ENCODE measurements at places on chromosomes 13 and 19.

- DNase-seq: no peak
These were observed 16.6 kb downstream of the PLK5 start for GRCh38 chr19:1540365-1540925.

- DNase-seq: no peak
These were observed 2.5 kb downstream of the HAUS5 start for GRCh38 chr19:35615036-35615435.

DNA sequence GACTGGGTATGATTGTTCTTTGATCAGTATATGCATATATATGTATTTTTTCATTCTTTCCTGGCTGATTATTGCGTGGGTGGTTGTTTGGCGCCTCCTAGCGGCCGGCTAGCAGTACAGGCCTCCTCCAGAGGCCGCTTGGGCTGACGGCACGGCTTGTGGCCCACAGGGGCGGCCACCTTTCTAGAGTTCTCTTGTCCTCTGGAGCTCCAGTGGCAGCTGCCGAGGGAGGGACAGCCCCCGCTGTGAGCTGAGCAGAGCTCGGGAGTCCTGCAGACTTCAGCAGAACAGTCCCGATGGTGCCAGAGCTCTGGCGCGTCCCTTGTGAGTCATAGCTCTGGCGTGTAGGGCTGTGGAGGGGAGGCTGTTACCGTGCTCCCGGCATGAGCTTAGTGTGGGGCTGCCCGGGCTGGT, 22.5 kb upstream of the ZNF429 start:
- DNase-seq: no peak

DNA sequence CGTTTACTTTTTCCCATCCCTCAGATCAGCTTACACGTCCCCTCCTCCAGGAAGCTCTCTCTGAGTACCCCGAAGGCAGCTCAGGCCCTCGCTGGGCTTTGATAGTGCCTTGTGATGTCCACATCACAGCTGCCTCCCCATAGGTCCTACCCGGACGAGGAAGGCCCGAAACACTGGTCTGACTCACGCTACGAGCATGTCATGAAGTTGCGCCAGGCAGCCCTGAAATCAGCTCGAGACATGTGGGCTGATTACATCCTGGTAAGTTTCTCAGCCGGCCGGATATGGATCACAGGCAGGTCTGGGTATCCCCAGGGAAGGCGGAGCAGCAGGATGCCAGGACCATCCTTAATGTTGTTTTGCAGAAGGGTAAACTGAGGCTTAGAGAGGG, 4.8 kb downstream of the COLGALT1 start:
- DNase-seq: no peak

- DNase-seq: no peak
These were observed at the start of gene OLFM2 for GRCh38 chr19:9936326-9937000. TSS of gene OLFM2 (minus strand) at chr19:9936515. CDS start at chr19:9936366, 149 bp downstream.

DNA sequence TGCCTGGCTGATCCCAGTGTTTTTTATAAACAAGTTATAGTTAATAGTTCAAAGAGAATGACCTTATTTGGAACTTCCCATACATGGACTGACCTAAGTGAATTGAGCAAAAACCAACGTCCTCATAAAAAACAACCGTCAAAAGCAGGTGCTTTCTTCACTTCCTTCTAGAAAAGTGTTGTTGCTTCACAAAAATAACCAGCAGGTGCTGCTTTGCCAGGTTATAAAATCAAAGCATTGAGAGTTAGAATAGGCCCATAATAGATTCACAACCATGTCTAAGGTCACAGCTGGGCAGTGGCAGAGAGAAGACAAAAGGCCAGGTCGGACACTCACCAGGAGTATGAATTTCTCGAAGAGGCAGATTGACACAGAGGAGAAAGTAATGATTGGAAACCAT, 9.5 kb downstream of the RUBCNL start:
- no peak for DNase-seq

- no peak for DNase-seq
These were observed 168.6 kb downstream of the ZNF536 start for GRCh38 chr19:30540761-30541160.

- DNase-seq: no peak
These were observed 54.7 kb downstream of the ZNF787 start for GRCh38 chr19:56066152-56067023.

- DNase-seq: no peak
These were observed 92.2 kb downstream of the SLC7A1 start for GRCh38 chr13:29503041-29503837.

DNA sequence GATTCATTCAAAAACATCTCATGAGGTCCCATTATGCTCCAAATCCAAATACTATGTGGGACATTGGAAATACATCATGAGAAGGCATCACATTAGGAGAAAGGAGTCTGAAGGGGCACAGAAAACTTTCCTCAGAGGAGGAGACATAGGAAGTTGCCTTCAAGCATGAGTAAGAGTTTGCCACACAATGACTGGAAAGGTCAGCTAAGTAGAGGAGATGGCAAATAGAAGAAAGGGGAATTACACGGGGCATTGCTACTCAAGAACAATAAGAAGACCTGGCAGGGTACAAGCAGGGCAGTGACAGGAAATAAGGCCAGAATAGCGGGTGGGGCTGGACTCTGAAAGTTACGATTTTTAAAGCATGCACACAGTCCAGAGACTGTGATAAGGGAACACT, 231.6 kb downstream of the SPRY2 start:
- no peak for DNase-seq

DNA sequence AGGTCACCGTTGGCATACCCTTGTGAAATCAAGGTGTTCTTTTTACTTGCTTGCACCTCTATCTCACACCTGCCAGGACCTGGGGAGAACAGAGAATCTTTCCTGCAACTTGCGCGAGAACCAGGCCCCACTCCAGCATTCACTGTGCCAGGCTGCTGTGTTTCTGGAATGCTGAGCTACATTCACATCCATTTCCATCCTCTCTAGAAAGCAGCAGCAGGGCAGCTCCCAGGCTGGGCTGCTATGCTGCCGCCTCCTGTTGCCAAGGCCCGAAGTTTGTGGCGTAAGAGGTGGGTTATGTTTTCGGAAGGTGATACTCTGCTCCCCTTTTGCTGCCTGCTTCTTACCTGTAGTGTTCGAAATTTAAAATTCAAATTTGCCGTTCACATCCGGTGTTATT, 464.1 kb downstream of the KLF5 start:
- no peak for DNase-seq

DNA sequence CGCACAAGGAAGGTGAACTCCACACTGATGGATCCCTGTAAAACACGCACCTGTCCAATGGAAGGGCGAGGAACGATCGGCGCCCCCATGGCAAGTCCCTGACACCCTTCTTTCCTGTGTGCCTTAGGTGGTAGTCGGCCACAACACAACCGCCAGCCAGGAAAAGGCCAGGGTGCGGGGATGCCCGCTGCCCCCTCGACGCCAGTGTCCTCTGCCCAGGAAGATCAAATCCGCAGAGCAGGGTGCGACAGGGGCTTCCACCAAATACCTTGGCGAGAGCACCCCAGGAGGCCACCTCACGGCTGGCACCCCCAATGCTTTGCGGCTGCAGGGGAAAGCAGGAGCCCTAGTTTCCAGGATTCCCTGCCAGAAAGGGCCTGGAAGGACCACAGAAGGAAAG, 91.2 kb downstream of the ZNF254 start:
- DNase-seq: no peak

- DNase-seq: no peak
These were observed 706 bp downstream of the SERP2 start for GRCh38 chr13:44374348-44374712.

Measured in esophagus squamous epithelium (tissue), 5 donors.